ENCODE measurements at places on chromosomes 3 and 15.
A peak's percentile ranks its signal among the peaks of the same experiment; 100 is the strongest.

DNA sequence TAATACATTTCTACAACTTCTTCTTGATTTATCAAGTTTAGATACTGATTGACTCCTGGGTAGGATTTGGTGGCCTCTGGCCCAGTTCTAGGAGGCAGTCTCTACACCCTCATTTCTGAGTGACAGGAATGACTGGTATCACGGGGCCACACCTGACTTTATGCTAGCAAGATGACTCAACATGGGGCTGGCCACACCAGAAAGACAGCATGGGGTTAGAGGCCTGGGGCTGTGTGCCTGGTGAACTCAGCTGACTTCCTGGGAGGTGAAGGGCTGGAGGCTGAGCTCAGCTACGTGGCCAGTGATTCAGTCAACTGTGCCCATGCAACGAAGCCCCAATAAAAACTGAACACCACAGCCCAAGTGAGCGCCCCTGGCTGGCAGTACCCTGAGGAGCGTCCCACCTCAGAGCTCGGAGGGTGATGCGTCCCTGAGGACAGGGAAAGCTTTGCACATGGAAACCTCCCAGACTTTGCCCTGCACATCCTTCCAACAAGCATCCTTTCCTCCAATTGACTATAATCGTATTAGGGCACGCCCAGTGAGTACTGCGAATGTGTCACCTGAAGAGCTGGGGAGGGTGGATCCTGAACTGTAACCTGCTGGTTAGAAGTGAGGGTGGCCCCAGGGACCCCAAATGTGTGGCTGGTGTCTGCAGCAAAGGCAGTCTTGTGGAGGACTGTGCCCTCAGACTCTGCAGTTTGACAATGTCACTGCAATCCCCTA is 57.2 kb downstream of the NIPA2 start:
- no peak for DNase-seq

DNA sequence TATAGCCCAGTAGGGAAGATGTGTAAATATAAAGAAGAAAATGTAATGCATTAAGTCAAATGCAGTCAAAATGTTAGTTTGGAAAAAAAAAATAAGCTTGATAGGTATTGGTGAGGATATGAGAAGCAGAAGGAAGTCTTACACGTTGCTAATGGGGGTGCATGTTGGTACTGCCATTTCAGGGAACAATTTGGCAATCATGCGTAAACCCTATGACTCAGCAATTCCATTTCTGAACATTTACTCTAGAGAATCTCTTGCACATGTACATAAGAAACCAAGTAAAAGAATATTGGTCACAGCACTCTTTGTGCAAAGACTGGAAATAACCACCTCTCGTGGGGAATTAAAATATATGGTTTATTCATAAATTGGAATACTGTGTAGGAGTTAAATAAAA is 35.5 kb upstream of the TIMP4 start:
- DNase-seq: no peak

- no peak for DNase-seq
Measured at GRCh38 chr15:88992216-88992615, 79.0 kb upstream of the MFGE8 start.

GRCh38 chr3:45692866-45693265 is 3.7 kb downstream of the SACM1L start:
- no peak for DNase-seq

DNA sequence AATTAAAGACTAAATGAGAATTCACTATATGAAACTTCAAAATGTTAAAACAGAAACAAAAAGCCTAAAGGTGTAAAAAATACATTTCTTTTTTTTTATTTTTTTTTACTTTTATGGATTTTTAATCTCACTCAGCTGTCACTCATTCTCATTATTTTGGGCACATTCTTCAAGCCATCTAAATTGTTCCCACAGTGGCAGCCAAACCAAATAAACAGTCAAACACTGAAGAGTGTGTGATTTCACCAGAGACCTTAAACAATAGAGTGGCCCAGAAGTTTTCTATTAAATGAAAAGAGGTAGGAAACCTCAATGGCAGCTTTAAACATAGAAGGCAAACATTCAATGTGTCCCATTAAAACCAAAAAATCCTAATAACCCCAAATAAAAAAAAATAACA is 616.1 kb downstream of the OTOL1 start:
- no peak for DNase-seq

GRCh38 chr3:39879581-39879980 is 70.2 kb downstream of the MYRIP start:
- no peak for DNase-seq

DNA sequence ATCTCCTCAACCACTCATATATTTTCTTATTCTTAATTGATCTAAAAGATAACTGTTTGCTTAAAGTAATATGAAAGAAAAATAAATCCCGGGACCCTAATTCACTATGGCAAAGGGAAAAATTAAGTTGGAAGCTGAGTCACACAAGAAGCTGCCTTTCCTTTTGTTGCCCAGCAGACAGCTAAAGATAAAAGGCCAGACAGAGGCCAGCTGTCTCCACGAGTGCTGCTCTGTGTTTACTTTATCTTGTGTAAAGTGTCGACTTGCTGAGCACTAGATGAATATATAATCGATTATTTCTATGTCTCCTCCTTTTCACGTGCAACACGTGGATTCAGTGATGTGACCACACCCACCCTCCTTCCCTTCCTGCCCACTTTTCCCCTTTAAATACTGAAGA is 52.8 kb upstream of the NSMCE3 start:
- DNase-seq: no peak

DNA sequence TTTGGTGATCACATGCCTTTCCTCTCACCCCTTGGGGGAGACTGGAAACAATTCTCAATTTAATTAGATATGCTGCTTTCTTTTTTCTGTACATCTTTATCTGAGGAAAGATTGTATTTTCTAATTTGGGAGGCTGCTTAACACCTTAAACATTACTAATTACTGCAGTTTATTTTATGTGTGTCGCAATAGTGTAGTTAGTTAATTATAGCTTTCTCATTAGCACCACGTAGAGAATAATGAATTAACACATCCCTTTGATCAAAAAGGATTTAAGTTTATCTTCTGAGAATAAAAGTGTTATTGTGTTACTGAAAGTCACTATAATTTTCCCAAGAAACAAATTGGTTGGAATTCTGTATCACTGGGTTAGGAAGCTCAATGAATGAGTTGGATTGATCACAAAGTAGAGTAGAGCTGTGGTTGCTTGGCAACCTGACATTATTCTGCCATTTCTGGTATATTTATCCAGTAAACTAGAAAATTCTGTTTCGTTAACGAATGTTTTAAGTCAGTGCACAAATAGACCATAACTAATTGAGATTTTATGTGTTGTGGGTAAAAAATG is 4.3 kb downstream of the CHL1 start:
- no peak for DNase-seq

GRCh38 chr3:18434711-18435110 is 9.6 kb upstream of the SATB1 start:
- no peak for DNase-seq

DNA sequence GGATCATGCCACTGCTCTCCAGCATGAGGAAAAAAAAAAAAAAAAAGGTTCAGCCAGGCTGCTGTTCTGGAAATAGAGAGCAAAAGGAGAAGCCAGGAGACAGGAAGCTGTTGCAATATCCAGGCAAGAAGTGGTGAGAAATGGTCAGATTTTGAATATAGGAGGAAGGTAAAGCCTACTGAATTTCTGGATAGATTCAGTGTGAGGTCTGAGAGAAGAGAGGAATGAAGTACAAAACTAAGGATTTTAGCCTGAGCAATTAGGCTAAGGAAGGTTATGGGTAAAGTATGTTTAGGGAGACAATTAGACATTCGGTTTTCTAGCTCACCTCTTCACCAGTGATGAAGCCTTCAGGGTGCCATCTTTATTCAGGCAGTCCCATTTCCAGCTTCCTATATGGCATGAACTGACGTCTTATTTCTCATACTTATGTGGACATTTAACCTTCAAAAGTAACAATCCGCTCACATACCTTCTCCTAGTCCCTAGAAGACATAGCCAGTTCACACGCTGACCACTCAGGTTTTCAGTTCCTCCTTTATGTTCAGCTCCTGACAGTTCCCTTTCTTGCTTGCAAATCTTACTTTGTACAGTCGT is 57.2 kb downstream of the KIF9 start:
- no peak for DNase-seq

DNA sequence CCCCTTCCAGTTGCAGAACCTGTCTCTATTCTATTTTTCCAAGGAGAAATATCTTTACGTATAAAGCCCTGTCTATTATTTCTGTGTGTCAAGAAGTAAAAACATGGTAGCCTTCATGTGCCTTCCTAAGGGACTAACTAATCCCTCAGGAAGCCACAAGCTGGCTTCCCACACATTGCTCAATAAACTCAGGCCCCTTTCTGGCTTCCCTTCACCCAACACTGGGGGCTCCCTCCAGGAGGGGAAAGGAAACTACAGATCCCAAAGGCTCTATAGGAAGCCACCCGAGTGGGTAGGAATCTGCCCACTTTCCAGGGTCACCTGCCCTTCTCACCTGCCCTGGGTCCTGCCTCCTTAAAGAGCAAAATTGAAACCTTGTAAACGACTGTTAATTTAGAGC is 4.6 kb downstream of the TLE3 start:
- no peak for DNase-seq

DNA sequence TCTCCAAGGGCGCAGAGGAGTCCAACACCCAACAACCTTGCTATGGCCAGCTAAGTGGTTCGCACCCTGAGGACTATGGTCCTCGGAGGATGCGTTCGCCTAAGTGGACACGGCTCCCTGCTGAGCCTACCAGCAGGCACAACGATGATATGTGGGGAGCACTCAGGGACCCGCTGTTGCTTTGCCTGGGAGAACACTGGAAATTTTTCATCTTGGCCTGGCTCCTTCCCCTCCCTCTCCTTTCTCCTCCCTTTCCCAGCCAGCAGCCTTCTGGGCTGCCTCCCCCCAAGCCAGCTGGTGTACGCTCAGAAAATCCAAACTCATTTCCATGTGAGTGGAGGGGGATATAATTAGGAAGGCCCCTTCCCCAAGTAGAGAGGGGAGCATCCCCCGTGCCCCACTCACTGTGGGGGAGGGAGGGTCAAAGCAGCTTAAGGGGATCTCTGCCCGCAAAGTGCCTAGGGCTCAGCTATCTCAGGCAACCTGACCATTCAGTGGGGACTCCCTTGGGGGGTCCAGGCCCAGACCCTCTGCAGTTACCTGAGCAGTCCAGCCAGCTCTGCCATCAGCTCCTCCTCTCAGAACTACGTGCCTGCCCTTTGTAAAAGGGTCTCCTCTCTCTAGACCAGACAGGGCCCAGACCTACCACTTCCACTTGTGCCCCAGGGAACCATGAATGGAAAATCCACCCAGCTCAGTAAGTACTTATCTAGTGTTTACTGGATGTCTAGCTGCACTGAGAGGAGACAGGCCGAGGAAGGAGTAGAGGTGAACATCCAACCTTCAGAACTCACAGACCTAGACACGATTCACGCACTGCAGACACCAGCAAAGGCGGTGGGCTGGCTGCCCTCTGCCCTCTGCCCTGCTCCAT is 742 bp upstream of the SEMA7A start:
- no peak for DNase-seq

- no peak for DNase-seq
Measured at GRCh38 chr3:33105341-33105948, 8.4 kb upstream of the CRTAP start.

DNA sequence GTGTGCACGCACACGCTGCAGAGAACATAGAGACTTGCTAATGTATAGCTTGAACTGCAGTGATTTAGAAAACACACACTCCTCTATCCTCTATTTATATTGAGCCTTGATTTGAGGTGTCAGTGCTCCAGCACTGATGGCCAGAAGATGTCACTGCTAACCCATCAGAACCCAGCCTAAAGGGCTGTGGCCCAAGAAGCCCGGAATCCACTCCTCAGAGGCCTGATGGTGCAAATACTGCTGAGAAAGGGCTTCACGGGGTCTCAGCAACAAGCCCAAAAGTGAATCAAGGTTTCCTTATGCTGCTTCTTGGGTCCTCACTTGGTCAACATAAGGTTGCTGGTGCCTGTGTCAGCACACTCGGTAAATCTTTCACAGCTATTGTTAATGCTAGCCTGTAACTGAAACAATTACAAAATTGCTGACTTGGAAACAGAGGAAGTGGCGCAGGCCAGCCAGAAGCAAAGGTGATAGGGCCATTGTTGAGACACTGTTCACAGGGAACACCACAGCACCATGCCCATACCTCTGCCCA is 60.3 kb downstream of the HEG1 start:
- DNase-seq: peak; percentile 45

- DNase-seq: no peak
Measured at GRCh38 chr3:3074551-3075257, 35.5 kb downstream of the IL5RA start.

GRCh38 chr3:79314544-79314943 is 453.3 kb downstream of the ROBO1 start:
- DNase-seq: no peak

DNA sequence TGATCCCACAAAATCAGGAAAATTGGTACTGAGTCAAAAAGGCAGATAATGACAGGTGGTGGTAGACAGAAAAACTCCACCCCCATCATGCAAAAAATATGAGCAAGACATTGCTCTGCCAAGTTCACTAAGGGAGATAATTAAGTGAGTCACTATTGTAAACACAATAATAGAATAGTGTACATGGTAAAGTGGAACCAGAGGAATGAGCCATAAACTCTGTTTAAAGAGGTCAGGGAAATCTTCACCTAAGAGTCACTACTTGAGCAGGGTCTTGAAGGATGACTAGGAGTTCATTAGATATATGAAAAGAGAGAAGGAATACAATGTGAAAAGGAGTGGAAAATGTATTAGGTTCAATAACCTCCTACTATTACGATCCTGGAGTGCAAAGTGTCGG is 213.4 kb upstream of the PEX5L start:
- DNase-seq: no peak

- DNase-seq: no peak
Measured at GRCh38 chr3:38690185-38690584, 40.7 kb upstream of the SCN5A start.

DNA sequence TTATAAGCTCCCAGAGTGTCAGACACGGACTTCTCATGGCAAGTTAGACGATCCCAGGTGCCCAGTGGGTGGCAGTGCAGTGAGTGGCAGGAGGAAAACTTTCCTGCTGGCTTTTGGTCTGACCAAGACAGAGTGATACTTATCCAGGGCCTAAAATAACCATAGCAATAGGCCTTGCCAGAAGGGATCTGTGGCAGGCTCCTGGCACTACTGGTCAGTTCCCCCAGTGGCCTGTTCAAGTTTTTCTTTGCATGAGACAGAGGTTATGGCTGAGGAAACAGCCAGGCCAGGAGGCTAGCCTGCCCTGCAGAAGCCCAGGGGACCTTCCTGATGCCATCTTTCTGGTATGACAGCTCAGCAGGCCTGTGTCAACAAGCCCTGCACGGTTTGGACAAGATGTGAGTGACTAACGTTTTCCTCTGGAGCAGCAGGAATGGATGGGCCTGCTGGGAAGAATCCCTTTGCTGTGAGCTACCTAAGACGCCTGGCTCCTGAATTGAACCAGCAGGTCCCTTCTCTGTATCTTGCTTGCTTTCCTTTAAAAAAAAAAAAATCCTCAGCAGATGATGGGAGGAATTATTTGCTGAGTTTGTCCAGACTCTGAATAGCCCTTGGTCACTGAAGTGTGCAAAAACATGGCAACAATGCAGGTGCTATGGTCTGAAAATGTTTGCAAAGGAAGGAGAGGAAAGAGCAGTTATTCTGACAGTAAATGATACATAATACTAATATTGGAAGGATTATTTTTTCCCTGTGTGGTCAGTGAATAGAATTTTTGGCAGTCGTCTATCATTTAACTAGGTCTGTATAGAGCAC is 18.0 kb downstream of the SCG5 start:
- no peak for DNase-seq

- DNase-seq: no peak
Measured at GRCh38 chr3:38015485-38015884, 14.0 kb downstream of the PLCD1 start.
